Stimulated activated CD8-positive, alpha-beta memory T cell treated with anti-CD3 and anti-CD28 coated beads, Interleukin-4, amount 100 ng/mL, for 1 hour (primary cell): ENCODE measurements at places on chromosomes 12 and 14.

GRCh38 chr14:65255583-65256461 lies 153.5 kb upstream of the MAX start:
- no peak for DNase-seq

GRCh38 chr12:18275981-18276380 lies 14.7 kb downstream of the PIK3C2G start:
- no peak for DNase-seq

- no peak for DNase-seq
Observed at GRCh38 chr14:92925446-92925845, 2.5 kb downstream of the CHGA start.

DNA sequence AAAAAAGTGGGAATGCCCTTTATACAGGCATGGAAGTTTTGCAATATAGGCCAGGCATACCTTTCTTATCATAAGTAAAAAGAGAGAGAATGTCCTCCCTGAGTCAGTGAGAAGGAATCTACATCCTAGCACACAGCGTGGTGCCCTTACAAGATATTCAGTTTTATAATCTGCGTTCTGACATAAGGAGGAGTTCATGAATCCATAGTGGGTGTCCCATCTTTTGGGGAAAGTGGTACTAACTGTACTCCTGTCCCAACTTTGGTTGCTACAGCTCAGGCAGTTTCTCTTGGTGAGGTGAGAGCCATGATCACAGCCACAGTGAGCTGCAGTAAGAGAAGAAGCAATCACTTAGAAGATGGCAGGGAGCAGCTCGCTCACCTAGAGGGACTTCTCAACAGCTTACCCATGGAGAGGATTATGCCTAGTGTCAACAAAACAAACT lies 332.9 kb downstream of the BCAT1 start:
- DNase-seq: no peak

- DNase-seq: no peak
Observed at GRCh38 chr12:91127306-91127705, 16.0 kb upstream of the LUM start.

- no peak for DNase-seq
Observed at GRCh38 chr12:89768586-89769482, 60.2 kb upstream of the ATP2B1 start.

DNA sequence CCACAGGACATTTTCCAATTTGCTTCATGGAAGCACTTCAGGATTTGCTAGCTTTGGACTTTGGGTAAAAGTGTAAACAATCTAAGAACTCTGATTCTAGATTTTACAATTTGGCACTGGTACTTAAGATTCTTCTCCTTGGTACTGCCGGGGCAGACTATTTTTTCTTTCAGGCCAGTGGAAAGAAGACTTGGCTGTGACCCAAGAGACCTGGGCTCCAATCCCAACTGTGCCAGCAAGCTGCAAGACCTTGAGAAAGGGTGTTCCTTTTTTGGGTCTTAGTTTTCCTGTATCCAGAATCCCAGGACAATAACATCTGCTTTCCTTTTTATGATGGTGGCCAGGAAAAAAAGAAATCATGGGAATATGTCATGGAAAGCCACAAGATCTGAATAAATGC lies 148.1 kb upstream of the CRY1 start:
- DNase-seq: no peak

GRCh38 chr14:24712374-24712773 lies 78.4 kb upstream of the GZMB start:
- DNase-seq: no peak

DNA sequence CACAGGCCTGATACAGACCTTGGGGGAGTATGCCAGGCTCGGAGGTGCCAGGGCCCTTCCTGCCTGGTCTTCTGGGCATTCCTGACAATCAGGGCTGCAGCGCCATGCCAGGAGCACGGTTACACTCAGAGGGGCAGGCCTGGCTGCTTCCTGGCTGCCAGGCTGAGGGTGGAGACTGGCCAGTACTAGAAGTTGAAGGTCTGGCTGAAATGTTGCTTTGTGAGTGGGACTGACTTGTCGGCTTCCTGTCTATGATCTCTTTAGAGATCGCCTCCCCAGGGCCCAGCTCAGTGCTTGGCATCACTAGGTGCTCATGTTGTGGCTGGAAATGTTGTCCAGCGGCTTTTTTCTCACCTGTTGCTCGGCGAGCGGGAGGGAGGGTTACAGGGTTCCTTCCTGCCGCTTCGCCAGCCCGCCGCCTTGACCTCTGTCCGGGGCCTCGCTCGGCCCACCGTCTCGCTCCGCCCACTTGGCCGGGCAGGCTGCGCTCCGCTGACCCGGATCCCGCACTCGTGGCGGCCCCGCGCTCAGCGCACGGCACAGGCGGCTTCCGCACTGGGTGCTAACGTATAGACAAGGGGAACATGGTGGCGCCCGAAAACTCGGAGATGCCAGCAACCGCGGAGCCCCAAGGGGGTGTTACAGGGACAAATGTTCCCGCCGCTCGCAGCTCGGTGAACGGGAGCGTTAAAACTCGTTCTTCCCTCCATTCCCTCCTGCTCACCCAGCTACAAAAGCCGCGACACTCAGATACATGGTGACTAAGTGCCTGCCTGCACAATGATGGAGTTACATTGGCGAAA lies 32.6 kb downstream of the PAPLN start:
- no peak for DNase-seq

GRCh38 chr12:95408201-95408600 lies 65.8 kb upstream of the METAP2 start:
- no peak for DNase-seq

- DNase-seq: no peak
Observed at GRCh38 chr12:102876883-102877282, 40.2 kb downstream of the PAH start.

- DNase-seq: no peak
Observed at GRCh38 chr14:97224016-97224415, 426.8 kb downstream of the VRK1 start.
